NCI-H510A treated with DMSO at 0.1 percent for 48 hours (cell line): ENCODE measurements at places on chromosomes 12 and 14.

GRCh38 chr12:29961231-29961630, 177.5 kb upstream of the TMTC1 start:
- no peak for DNase-seq

DNA sequence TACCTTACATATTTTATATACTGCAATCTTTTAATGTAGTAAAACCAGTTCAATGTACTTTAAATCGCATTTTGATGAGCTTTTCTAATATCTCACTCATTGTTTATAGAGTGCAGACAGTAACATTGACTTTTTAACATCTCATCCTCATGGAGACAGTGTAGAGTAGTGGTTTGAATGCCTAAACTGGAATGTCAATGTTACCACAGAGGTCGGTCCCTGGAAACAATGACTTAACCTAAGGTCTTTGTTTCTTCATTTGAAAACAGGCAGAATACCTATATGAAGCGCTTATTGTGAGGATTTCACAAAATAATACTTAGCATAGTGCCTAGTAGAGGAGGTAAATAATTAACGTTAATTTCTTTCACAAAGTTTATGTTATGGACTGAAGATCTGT, 5.0 kb downstream of the CDK17 start:
- no peak for DNase-seq

DNA sequence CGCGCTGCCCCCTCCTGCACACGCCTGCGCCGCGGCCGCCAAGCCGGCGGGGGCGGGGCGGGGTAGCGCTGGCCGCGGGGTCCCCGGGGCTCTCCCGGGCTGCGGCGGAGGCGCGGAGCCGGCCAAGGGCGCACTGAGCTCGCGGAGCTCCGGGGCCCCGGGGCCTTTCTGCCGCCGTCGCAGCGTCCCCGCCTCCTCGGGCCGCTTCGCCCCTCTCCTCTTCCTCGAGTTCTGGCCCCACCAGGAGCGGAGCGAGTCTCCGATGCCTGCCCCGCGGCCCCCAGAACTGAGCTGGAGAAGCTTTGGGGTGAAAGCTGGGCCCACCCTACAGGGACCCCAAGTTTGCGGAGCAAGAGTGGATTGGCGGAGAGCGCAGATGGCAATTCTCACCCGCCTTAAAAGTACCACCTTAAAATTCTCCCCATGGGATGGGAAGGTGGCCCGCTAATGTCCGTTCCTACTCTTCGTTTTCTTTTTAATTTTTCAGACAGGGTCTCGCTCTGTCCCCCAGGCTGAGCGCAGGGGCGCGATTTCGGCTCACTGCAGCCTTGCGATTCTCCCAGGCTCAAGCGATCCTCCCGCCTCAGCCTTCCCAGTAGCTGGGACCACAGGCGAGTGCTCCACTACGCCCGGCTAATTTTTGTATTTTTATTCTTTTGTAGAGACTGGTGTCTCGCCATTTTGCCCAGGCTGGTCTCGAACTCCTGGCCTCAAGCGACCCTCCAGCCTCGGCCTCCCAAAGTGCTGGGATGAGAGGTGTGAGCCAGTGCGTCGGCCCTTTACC, 129.6 kb downstream of the NDUFA12 start:
- no peak for DNase-seq

DNA sequence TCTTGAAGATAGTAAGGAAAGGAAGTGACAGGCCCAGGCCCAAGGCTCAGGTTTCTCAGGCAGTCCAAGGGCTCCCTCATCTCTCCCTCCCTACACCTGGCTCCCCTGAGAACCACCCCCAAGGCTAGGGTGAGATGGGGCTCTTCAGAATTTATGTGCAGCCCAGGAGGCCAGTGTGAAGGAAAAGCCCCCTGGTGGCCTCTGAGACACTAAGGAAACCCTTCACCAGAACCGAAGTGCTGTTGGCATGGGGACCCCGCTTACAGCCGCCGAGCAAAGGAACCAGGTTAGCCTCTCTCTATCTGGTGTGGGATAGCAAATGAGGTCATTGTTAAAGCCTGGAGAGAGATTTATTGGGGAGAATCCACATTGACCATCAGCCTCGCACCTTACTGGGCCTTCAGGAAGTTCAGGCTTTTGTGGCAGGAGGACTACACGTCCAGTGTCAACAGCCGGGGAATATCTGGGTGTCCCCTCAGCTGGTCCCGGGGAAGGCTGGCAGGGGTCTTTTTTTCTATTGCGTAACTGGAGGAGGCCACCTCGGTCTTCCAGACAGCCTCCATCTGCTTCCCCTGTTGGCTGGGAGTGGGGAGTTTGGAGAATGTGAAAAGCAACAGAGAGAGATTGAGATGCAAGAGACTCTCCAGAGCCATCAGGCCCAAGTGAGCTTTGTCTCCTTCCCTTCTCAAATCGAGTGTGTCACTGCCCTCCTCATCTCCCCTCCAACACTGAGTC, 18.1 kb downstream of the FAM186B start:
- no peak for DNase-seq
